ENCODE measurements at places on chromosomes 1 and 21. TPM values are rescaled to one million over a fixed set of nuclear protein-coding genes. Genes with fewer than 3 reads are reported as not detected.

The FNDC10 gene
- 13.6 TPM for total RNA-seq

The HOOK1 gene
- total RNA-seq: 11.1 TPM

The TNFAIP8L2 gene
- total RNA-seq: 16.0 TPM

The UCK2 gene
- total RNA-seq: 9.4 TPM

The FAM167B gene
- total RNA-seq: 53.0 TPM

The MAP10 gene
- total RNA-seq: 3.0 TPM

The RIPPLY3 gene
- 1.5 TPM for total RNA-seq

The SLC9C2 gene
- 0.54 TPM for total RNA-seq

The CRP gene
- 2.1 TPM for total RNA-seq

The CCDC24 gene
- total RNA-seq: 10.0 TPM

The CELSR2 gene
- 8.0 TPM for total RNA-seq

The NOS1AP gene
- 11.9 TPM for total RNA-seq

The CFHR3 gene
- total RNA-seq: not detected

The APCS gene
- total RNA-seq: 0.40 TPM

The PBXIP1 gene
- total RNA-seq: 77.0 TPM

- H3K27ac ChIP-seq: no peak overlapping the region
- H3K4me1 ChIP-seq: no peaks in the 10 kb centered on the region
- no peak for DNase-seq
- no peak overlapping the region for H3K4me3 ChIP-seq
- no peaks in the 10 kb centered on the region for H3K27me3 ChIP-seq
Observed at GRCh38 chr1:175343945-175344344, 151.4 kb upstream of the KIAA0040 start.

DNA sequence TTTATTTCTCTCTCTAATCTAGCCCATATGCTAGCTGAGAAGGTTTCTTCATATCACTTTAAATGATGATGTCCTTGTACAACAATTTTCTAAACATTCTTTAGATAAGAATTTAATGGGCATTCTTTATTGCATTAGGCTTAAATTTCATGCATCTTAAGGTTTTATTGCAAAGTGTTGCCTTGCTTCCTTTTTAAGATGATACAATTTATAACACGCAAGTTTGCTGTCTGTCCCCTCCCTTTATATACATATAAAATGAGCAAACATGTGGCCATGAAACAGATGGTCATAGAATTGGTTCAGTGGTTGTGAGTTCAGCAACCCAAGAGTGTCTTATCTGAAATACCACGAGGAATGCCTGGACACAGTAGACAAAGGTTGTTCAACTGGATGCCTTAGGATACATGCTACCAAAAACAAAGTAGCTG is 12.1 kb downstream of the NBPF3 start:
- DNase-seq: no peak
- no peaks in the 10 kb centered on the region for H3K36me3 ChIP-seq
- no peak overlapping the region for H3K27ac ChIP-seq

- no peak overlapping the region for H3K4me3 ChIP-seq
- peaks cover 16% of the 10 kb centered on the region for H3K4me1 ChIP-seq
- no peak overlapping the region for H3K27ac ChIP-seq
- H3K36me3 ChIP-seq: no peaks in the 10 kb centered on the region
Observed at GRCh38 chr1:200874694-200875093, 1.9 kb downstream of the GPR25 start.

- H3K27ac ChIP-seq: no peak overlapping the region
- H3K27me3 ChIP-seq: no peaks in the 10 kb centered on the region
- no peak overlapping the region for H3K4me3 ChIP-seq
- H3K36me3 ChIP-seq: peaks cover 34% of the 10 kb centered on the region
- H3K4me1 ChIP-seq: peaks cover 49% of the 10 kb centered on the region
Observed at GRCh38 chr1:31920956-31921355, 17.2 kb downstream of the PTP4A2 start.

- DNase-seq: no peak
- no peaks in the 10 kb centered on the region for H3K27me3 ChIP-seq
- H3K4me3 ChIP-seq: no peak overlapping the region
- no peak overlapping the region for H3K27ac ChIP-seq
- no peaks in the 10 kb centered on the region for H3K4me1 ChIP-seq
- H3K36me3 ChIP-seq: no peaks in the 10 kb centered on the region
Observed at GRCh38 chr1:211547710-211548109, 31.3 kb downstream of the SLC30A1 start.

- DNase-seq: no peak
- no peaks in the 10 kb centered on the region for H3K36me3 ChIP-seq
- peak overlapping the region; percentile 25 for H3K27ac ChIP-seq
- H3K4me1 ChIP-seq: no peaks in the 10 kb centered on the region
- no peak overlapping the region for H3K4me3 ChIP-seq
Observed at GRCh38 chr1:212181015-212181882, 104.0 kb upstream of the PPP2R5A start.

- H3K27me3 ChIP-seq: no peaks in the 10 kb centered on the region
- no peaks in the 10 kb centered on the region for H3K36me3 ChIP-seq
- no peak for DNase-seq
- H3K27ac ChIP-seq: no peak overlapping the region
Observed at GRCh38 chr1:4703646-4704045, 49.2 kb downstream of the AJAP1 start.

DNA sequence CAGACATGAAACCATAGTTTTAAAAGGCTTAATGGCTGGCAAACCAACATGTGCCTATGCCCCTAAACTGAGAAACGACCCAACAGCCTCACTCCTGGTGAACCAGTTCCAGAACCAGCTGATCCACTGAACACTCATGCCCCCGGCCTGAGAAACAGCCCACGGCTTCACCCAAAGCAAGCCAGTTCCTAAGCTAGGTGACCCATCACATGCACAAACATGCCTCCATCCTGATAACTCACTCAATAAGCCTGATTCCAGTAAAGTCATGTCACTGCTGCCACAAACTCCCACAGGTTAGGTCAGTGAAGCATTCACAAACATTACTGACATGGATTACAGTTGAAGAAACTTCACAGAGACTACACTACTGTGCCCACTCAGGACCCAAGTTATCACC is 161.6 kb downstream of the USH2A start:
- no peaks in the 10 kb centered on the region for H3K36me3 ChIP-seq
- no peak overlapping the region for H3K4me3 ChIP-seq
- H3K4me1 ChIP-seq: no peaks in the 10 kb centered on the region

- H3K4me1 ChIP-seq: no peaks in the 10 kb centered on the region
- DNase-seq: no peak
- no peaks in the 10 kb centered on the region for H3K27me3 ChIP-seq
- H3K27ac ChIP-seq: no peak overlapping the region
Observed at GRCh38 chr1:85349224-85349623, 72.8 kb upstream of the BCL10 start.

- no peaks in the 10 kb centered on the region for H3K36me3 ChIP-seq
- H3K4me1 ChIP-seq: no peaks in the 10 kb centered on the region
- H3K27ac ChIP-seq: no peak overlapping the region
- no peaks in the 10 kb centered on the region for H3K27me3 ChIP-seq
- no peak for DNase-seq
Observed at GRCh38 chr21:27225151-27225550, 258.3 kb upstream of the ADAMTS5 start.

- no peak overlapping the region for H3K4me3 ChIP-seq
- no peaks in the 10 kb centered on the region for H3K27me3 ChIP-seq
- no peak for DNase-seq
- no peaks in the 10 kb centered on the region for H3K4me1 ChIP-seq
Observed at GRCh38 chr1:214678386-214678785, 75.4 kb downstream of the CENPF start.

DNA sequence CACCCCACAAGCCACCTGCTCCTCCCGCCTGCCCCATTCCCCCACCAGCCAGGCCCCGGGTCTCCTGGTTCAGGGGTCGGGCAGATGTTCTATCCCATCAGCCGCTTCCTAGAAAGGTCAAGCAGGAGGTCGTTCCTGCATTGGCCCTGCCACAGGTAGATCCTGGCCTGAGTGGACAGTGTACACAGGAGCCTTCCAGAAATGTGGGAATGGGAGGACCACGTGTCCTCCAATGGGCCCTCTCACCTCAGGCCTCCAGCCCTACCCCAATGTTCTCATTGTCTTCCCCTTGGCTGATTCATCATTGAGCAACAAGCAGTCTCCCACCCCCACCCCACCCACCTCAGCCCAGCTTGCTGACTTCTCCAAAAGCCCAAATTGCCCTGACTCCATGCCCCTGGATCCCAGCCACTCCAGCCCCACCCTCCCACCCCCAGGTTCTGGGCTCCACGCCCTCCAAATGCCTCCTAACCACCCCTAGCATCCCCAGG is 2.1 kb downstream of the S100A16 start:
- H3K27me3 ChIP-seq: no peaks in the 10 kb centered on the region
- H3K4me3 ChIP-seq: peak overlapping the region; percentile 49
- DNase-seq: no peak

DNA sequence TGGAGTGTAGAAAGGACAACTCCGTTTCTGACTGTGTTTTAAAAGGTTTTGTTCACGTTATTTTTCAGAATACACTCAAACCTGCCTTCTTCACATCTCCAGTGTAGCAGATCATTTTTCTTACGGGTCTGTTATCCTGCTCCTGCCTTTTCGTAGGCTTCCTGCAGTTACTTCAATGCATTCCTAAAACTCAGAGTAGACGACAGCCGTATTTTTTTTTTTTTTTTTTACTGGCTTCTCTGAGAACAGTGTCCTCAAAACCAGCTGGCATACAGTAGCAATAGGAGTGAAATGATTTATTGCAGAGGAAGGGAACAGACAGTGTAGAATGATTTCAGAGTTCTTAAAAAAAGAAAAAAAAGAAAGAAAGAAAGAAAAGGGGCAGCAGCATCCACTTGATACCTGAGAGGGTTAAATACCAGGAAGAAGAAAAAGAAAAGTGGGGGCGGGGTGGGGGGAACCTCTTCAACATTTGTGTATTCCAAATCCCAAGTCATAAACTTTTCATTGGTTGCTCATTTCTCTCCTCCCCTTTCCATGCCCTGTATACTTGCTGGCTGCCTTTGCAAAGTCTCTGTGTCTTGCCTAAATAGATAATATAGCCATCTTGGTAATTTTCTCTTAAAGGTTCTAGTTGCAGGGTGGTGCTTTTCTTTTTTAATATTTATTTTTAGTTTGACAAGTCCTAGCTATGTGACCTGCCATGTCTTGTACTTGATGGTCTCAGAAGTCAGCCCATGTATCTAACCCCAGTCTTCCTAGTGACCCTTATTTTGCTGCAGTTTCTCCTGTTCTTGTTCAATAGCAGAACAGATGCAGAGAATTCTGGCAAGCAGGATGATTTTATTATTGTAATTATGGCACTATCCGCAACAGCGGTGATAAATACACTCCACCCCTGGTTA is 2.8 kb downstream of the TGFB2 start:
- H3K27me3 ChIP-seq: no peaks in the 10 kb centered on the region
- peak overlapping the region; percentile 86 for H3K27ac ChIP-seq
- no peaks in the 10 kb centered on the region for H3K36me3 ChIP-seq
- peaks cover 13% of the 10 kb centered on the region for H3K4me1 ChIP-seq
- no peak for DNase-seq
- H3K4me3 ChIP-seq: peak overlapping the region; percentile 65

DNA sequence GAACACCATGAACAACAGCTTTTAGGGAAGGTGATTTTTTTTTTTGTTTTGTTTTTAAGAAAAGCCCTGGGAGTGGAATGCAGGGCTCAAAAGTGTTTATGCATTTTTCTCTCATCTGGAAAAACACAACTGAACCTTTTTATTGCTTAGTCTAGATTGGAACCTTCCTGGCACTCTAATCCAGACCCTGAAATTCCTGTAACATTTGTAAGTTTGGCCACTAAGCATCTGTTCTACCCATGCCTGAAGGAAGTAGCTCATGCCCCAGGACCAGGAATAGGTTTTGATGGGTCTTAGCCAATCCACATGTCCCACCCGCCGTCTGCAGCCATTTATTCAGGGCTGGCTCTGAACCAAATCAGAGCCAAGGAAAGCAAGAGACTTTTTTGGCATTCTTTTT is 39.7 kb upstream of the SLC2A1 start:
- H3K36me3 ChIP-seq: no peaks in the 10 kb centered on the region
- DNase-seq: no peak
- H3K4me1 ChIP-seq: no peaks in the 10 kb centered on the region
- H3K27ac ChIP-seq: no peak overlapping the region
- no peaks in the 10 kb centered on the region for H3K27me3 ChIP-seq

- H3K27me3 ChIP-seq: no peaks in the 10 kb centered on the region
- no peaks in the 10 kb centered on the region for H3K4me1 ChIP-seq
- H3K27ac ChIP-seq: no peak overlapping the region
Observed at GRCh38 chr1:192453360-192453992, 122.1 kb upstream of the RGS1 start.

DNA sequence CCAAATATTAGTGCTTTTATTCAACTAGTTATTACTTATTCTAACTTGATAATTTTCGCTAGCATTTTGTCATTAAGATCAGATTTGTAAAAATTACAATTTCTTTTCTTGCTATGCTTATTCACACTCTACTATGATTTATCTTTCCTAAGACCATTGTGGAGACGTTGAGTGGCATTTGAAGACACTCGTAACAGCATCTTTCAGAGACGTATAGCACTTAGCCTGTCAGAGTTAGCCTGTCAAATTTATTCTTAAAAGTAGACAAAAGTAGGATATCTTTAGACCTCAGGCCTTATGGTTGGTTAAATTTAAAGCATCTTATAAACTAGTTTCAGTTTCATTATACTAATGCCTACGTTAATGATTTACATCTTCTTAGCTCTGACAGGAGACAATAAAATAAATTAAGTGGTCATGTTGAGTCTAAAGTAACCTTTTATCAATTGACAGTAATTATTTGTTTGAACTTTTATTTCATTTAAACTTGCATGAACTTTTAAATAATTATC is 1410.1 kb downstream of the MRPL39 start:
- no peak overlapping the region for H3K4me3 ChIP-seq
- no peaks in the 10 kb centered on the region for H3K27me3 ChIP-seq
- no peak for DNase-seq
- no peaks in the 10 kb centered on the region for H3K4me1 ChIP-seq

DNA sequence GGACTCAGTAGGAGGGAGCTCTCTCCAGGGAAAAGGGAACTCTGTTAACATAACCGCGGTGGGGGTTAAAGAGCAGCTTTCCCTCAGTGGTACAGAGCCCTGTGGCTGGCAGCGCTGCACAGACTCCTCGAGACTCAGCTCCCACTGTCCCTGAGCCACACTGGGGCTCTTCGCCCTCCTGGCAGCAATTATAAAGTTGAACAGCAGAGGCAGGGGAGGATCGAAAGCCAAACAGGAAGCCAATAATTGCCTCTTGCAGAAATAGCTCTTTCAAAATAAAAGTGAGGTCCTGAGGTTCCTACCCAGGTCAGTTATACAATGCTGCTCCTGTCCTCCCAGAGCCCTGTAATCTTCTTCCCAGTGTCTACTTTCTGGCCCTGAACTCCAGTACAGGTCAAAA is 77.0 kb downstream of the FAM78B start:
- H3K4me1 ChIP-seq: no peaks in the 10 kb centered on the region
- H3K27me3 ChIP-seq: no peaks in the 10 kb centered on the region
- no peaks in the 10 kb centered on the region for H3K36me3 ChIP-seq
- H3K4me3 ChIP-seq: no peak overlapping the region

GRCh38 chr1:164576291-164577271 is 17.6 kb downstream of the PBX1 start:
- no peaks in the 10 kb centered on the region for H3K36me3 ChIP-seq
- peak overlapping the region; percentile 12 for H3K4me3 ChIP-seq
- H3K27me3 ChIP-seq: no peaks in the 10 kb centered on the region
- H3K27ac ChIP-seq: peak overlapping the region; percentile 40
- no peak for DNase-seq
- H3K4me1 ChIP-seq: no peaks in the 10 kb centered on the region

All from upper lobe of left lung (tissue), 6 donors.